ENCODE measurements at places on chromosomes 16 and 17.

GRCh38 chr17:63821804-63822203 lies 5.4 kb upstream of the PSMC5 start:
- DNase-seq, result no peak

- peak; percentile 14 for DNase-seq
These were observed 259.0 kb downstream of the XYLT1 start for GRCh38 chr16:17211797-17212196.

DNA sequence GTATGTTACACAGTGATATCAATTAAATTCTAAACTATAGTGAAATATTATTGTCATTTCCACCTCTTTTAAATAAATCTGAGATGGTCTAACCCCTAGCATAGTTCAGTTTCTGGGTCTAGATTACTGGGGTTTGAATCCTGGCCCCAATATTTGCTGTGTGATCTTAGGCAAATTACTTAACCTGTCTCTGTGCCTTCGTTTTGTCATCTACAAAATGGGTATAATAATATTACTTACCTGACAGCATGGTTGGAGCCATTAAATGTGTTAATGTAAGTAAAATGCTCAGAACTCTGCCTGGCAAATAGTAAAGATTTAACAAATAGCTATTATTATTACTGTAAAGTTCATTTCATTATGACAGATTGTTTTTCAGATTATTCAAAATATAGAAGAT lies 52.3 kb downstream of the BMERB1 start:
- DNase-seq, result no peak

GRCh38 chr17:58427807-58428206 lies 10.5 kb upstream of the RNF43 start:
- no peak for DNase-seq

GRCh38 chr17:48575066-48575582 lies 3.0 kb downstream of the HOXB4 start:
- peak; percentile 44 for DNase-seq

Measured in SW480 (cell line).